ENCODE measurements at places on chromosomes 3 and 15. TPM values are rescaled to one million over a fixed set of nuclear protein-coding genes. Genes with fewer than 3 reads are reported as not detected.

- DNase-seq, result no peak
These were observed 101.1 kb upstream of the FHIT start for GRCh38 chr3:61352306-61352705.

Gene SMCO1
- not detected for total RNA-seq

GRCh38 chr3:194137506-194138474 is 1.8 kb downstream of the HES1 start:
- peak; percentile 66 for DNase-seq

DNA sequence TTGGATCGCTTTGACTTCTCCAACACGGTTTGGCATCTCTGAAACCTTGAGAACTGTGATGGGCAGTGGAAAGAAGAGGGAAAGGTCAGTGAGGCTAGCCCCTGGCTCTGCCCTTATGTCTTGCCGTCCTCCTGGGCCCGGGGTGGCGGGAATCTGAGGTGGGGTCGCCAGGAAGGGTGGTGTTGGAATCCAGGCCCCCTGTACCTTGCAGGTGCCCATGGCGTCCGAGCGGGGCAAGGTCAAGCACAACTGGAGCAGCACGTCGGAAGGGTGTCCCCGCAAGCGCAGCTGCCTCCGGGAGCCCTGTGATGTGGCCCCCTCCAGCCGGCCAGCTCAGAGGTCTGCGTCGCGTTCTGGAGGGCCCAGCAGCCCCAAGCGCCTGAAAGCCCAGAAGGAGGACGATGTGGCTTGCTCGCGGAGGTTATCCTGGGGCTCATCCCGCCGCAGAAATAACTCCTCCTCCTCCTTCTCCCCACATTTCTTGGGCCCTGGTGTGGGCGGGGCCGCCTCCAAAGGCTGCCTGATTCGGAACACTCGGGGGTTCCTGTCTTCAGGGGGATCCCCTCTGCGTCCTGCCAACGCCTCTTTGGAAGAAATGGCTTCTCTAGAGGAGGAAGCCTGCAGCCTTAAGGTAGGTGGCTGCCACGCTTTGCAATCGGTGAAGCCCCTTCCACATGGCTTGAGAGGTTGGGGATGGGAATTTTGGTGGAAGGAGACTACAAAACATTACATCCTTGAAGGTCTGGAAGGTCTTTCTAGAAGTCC is 907 bp downstream of the TATDN2 start:
- DNase-seq, result peak; percentile 43

GRCh38 chr3:54663501-54664011 is 264.3 kb downstream of the LRTM1 start:
- DNase-seq, result no peak

DNA sequence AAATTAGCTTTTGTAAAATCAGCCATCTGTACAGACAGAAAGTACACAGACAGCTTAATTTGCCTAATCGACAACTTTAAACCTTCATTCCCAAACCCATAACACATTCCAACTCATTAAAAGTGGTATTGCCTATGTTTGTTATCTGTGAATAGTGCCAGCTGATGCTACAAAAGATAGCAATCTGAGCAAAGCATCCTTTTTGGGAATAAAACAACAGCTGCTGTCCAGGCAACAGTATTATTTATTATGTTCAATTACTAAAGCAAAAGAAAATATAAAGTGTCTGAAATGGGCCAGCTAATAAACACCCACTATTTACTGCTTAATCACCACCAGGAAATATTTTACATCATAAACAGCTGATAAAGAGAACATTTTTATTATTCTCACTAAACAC is 134.8 kb upstream of the ABI3BP start:
- no peak for DNase-seq

DNA sequence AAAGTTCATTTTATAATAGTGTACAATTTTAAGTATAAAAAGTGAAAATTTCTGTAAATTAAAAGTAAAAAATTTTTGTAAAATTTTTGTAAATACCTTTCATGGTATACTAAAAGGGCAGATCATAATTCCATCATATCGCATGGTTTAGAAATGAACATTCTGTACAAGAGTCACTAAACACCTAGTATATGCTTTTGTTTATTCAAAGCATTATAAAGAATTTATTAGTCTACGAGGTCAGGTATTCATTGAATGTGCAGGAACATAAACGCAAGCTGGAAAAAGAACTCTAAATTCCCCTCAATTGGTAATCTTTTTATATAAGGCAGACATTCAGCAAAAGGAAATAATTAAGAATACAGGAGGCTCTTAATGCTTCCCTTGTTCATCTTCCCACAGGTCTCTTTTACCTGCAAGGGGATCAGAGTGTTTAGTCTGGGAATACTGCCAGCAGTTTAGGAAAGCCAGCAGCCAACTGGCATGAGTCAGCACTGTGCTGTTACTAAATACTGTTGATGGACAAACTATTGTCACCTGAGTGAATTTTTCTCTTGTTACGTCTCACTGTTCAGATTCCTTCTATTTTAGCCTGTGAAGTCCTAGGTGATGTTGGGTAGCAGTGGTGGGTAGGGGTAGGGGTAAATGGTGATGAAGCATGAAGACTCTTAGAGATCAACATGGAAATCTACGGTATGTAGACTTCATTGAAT is 70.1 kb downstream of the UQCC5 start:
- DNase-seq, result no peak

DNA sequence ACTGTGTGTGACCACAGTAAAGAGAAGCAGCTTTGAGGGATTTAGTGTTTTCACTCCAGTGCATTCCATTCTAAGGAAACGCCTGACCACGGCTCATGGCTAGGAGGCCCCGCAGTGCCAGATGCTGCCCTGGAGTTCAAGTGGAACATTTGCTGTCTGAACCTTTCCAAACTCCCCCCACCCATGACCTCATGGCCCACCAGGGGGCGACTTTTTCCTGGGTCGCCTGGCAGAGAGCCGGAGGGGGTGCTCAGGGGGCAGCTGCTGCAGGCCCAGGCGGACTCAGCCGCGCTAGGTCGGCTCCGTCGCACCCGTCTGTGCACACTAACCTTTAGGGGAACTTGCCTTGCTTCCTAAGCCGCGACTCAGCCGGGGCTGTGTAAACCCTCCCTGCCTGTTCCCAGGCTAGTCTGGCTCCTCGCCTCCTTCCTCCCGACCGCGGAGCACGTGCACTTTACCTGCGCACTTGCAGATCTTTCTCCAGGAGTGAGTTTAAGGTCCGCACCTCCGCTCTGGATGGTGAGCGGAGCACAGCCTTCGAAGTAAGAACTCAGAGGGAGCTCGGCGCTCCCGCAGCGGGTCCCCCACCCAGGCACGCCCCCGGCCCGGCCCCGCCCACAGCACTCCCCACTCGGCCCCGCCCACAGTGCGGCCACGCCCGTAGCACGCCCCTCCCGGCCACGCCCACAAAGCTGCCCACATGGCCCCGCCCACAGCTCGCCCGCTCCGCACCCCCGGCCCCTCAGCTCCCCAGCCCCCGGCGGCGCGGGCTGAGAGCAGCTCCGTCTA is at the start of gene OCA2:
Gene OCA2, minus strand, starts transcription at position 550 of the 789 bp plus-strand sequence. CDS start 17,441 bp downstream, outside the sequence.
- peak; percentile 83 for DNase-seq

Gene GASK1A
- 5.3 TPM for total RNA-seq

Gene CIAO2A
- 80.1 TPM for total RNA-seq

GRCh38 chr3:140954576-140954975 is 12.9 kb downstream of the SLC25A36 start:
- no peak for DNase-seq

Gene CAMKV
- total RNA-seq, result 50.4 TPM

DNA sequence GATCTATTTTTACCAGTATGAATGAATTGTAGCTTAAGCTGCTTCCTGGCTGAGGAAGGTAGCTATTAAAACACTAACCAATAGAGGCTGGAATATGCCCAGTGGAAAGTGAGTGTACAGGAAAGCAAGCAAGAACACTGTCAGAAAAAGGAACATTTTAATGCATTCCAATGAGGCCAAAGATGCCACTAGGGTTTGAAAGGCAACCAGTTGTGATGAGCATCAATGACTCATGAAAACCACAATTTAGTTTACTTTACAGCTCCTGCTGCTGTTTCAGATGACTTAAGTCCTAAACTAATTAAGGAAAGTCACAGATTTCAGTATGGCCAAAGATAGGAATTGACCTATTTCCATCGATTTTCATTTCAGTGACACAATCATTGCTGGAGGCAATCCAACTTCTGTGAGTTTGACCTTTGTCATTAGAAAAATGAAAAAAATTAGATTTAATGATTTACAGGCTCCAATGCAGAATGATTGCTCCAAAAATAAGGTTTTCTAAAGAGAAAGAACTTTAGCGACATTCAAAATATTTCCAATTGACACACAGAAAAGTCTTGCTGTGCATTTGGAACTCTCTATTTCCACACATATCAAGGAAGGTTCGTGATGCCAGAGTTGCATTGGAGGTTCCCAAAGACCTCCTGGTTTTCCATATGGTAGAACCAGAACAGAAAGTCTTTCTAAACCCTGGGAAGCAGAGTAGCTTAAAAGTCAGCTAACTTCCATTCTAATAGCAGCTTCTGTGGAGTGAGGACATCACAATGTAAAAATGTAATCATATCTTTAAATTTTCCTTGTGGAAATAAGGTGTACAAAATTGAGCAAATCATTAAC is 103.0 kb downstream of the SUCNR1 start:
- DNase-seq, result no peak
